Activated B cell treated with CpG ODN at 0.5 μM for 24 hours (primary cell): ENCODE measurements at places on chromosomes 16 and 17.

DNA sequence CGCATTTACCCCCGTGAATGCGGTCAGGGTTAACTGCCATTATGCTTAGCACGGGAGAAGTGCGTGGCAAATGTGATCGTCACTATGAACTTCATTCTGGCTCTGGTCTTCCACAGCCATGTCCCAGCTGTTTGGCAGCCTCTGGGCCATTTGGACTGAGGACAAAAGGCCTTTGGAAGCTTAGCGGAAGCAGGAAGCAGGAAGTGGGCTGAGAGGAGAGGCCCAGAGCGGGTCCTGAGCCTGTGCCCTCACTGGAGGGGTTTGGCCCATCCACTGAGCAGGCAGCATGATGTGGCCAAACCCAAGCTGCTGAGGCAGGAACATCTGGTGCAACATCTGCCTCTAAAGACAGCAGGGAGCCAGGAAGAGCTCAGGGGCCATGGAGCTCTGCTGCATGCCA lies 345.9 kb downstream of the C16orf95 start:
- DNase-seq, result no peak

DNA sequence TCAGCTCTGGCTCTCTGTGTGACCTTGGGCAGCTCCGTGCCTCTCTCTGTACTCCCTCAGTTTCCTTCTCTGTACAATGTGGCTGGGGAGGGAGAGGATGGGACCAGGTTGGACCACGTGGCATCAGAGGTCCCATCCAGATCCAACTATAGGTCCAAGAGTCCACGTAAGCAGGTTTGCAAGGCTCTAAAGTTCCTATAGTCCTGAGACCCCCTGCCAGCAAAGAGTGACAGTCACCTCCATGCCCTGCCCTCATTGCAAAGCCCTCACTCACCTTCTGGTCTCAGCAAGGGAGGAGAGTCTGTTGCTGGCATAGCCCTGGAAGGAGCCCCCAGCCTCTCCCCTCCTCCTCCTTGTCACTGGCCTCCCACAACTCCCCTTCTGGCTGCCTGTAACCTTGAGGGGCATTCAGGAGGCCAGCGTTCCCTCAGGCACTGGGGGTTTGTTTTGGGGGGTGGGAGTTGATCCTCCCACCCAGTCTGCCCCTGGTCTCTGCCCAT lies 6.1 kb upstream of the DRC7 start:
- no peak for DNase-seq

GRCh38 chr17:80844418-80844990 lies 147.1 kb upstream of the CHMP6 start:
- no peak for DNase-seq

- DNase-seq, result no peak
Observed at GRCh38 chr17:82545071-82545462, 25.5 kb downstream of the FOXK2 start.

GRCh38 chr17:8725881-8726876 lies 18.5 kb downstream of the CCDC42 start:
- no peak for DNase-seq

DNA sequence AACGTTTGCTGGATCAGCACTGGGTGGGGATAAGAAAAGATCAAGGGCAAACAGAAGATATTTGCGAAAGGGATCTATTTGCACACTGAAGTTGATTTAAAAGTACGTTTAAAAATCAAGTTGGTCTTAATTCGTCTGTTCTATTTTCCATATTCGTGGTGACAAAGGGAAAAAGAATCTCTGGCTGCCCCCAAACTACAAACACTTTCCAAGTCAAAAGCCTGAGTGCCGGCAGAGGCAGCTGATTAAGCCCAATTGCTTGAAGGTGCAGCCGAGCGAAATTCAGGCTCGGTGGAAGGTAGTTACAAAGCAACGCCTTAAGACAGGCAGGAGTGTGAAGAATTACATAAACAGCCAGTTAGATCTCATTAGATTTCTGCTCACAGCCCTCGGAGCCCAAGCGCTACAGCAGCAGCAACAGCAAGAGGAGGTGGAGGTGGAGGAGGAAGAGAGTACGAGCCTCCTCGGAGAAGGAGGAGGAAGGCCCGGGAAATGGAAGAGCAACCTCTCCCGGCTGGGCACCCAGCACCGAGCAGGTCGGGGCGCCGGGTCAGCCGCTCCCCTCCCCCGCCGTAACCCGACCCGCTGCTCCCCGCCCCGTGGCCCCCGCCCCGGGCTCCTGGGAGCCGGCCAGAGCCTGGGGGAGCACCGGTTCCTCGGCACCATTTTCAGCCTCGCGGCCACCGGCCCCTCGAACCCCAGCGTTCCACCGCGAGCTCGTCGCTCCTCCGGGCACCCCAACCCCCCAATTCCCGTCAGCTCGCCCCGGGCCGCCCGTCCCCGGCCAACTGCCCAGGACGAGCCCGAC lies 890 bp downstream of the TOB1 start:
- peak; percentile 55 for DNase-seq
